ENCODE measurements at places on chromosomes 2 and 18.

- DNase-seq, result no peak
Measured at GRCh38 chr2:212537726-212538304, 787 bp downstream of the ERBB4 start.

GRCh38 chr2:164840930-164841718, 499 bp downstream of the COBLL1 start:
- peak; percentile 75 for DNase-seq

DNA sequence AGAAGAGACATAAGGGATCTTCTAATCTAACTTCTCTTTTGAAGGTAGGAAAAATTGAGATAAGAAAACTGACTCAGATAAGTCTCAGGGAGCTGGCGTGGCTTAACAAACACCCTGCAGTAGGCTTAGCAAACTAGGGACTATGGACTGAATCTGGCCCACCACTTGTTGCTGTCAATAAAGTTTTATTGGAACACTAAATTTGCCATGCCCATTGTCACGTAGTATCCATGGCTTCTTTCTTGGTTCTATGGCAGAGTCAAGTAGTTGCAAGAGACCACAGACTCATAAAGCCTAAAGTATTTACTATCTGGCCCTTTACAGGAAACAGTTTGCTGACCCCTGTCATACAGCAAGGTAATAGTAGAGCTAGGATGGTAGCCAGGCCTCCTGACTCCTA, 24.2 kb downstream of the KCNK3 start:
- DNase-seq, result no peak

DNA sequence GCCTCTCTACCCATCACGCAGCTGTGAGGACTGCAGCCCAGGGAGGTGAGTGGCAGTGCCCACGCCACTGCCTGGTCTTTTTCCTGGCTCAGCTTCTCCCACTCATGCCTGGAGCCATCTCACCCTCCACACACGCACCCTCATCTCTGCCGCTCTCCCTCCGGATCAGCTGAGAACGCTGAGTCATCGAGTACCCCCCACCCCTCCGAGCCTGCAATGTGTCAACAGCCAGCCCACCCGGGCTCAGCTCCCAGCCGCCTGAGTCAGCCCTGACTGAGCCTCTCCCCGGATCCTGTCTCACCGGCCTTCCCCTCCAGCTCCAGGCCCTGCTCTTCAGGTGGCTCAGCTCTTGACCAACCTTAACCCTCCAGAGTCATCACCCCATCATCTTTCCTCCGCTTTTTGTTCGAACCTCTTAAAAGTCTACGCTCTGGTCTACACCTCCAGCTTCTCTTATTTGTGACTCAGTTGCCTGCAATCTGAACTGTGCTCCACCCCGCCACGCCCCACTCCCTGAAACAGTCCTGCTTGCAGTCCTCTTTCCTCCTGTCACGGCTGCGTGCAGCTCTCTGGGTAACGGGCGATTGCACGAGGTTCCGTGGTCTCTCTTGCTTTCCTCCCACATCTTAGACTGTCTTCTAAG, 94.4 kb upstream of the ASAP2 start:
- no peak for DNase-seq

- no peak for DNase-seq
Measured at GRCh38 chr2:7154656-7155055, 237.4 kb downstream of the RNF144A start.
